ENCODE measurements at places on chromosomes 1 and 21.

DNA sequence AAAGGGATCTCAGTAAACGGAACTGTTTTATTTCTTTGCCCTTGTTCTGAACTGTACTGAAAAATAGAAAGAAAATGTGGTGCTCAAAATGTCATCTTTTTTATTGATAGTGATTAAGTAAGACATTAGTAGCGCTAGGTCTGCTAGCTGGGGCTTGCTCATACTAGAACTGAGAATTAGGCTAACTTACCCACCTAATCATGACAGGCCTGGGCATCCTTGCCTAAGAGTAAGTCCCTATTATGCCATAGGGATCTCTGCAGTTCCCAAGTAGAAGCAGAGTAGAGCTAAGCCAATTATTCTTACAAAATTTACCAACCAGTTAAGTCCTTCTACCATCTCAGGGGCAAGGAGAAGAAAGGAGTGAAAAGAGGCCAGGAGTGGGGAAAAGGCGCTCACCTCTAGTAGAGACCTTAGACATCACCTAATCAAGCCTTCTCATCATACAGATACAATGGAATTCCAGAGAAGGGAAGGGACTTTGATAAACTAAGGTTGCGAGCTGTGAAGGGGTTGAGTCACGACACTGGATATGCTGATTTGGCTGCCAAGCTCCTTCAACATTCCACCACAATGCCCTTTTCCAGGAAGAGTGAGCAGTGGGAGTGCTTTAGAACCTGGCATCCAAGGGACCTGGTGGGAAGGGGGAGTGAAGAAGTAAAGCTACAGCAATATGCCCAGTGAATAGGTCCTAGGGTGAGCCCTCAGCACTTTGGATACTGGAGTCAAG, 27.7 kb upstream of the RPTN start:
- DNase-seq: no peak

GRCh38 chr1:68814067-68814466, 317.2 kb upstream of the DEPDC1 start:
- no peak for DNase-seq

DNA sequence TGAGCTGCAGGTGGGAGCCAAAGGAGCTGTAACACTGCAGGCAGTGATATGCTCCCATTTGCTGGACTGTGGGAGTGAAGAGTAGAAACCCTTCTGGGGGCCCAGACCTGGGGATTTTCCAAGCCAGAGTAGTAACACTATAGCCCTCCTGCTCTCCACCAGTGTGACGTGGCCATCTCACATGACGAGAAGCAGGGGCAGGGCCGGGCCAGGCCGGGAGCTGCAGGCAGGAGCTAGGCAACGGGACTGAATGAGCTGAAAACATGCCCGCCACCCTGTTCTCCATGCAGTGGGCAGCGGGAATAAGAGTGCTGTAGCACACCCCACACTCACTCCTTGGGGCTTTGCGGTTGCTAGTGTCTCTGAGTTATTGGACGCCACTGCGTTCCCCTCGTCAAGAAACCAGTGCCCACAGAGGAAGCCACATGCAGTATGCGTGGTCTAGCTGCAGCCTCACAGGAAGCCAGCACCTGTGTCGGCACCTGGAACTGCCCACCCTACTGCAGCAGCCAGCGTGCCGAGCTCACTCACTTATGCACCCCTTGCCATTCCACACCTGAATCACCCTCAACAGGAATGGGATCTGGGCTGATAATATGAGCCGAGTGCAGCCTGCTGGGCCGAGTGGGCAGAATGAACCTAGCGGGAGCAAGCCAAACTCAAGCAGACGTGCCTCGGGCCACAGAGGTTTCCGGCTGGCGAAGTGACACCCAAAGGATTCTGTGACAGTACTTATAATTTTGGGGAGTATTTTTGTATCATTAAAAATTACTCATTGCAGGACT, 1389.6 kb downstream of the KCNT2 start:
- DNase-seq: no peak

DNA sequence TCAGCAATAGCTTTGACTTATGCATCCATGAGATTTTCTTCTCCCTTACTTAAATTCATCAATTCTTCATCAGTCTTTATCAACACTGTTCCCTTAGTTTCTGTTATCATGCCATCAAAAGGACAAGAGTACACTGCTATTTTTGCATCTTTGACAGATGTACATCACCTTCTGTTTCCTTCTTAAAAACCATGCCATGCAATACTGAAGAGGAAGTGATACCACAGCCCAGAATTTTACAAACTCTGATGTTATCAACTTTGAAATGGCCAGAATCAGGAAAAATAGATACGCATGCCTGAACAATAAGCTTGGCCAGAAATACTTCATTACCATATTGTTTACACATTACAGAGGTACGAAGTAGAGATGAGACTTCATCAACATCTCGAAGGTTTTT, 21.1 kb downstream of the FMO5 start:
- peak; percentile 33 for DNase-seq

DNA sequence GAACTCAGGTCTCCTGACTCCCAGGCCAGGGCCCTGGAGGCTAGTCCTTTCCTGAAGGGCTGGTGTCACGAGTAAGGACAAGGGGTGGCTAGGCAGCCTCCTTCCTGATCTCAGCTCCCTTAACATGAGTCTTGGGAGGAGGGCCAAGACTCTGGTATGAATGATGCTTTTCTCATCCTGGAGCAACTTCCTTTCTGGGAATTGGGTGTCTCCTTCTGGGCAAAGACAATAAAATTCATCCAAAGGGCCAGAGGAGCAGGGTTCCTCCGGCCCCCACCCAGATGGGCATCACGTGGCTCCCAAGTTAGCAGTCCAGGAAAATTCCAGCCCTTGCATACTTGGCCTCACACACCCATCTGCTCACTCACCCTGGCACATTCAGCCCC, at the start of gene FAM167B:
Gene FAM167B, plus strand, starts transcription at position 335 of the 386 bp plus-strand sequence. CDS start 200 bp downstream, outside the sequence.
- no peak for DNase-seq

GRCh38 chr1:47915677-47916353, 81.4 kb downstream of the TRABD2B start:
- no peak for DNase-seq

DNA sequence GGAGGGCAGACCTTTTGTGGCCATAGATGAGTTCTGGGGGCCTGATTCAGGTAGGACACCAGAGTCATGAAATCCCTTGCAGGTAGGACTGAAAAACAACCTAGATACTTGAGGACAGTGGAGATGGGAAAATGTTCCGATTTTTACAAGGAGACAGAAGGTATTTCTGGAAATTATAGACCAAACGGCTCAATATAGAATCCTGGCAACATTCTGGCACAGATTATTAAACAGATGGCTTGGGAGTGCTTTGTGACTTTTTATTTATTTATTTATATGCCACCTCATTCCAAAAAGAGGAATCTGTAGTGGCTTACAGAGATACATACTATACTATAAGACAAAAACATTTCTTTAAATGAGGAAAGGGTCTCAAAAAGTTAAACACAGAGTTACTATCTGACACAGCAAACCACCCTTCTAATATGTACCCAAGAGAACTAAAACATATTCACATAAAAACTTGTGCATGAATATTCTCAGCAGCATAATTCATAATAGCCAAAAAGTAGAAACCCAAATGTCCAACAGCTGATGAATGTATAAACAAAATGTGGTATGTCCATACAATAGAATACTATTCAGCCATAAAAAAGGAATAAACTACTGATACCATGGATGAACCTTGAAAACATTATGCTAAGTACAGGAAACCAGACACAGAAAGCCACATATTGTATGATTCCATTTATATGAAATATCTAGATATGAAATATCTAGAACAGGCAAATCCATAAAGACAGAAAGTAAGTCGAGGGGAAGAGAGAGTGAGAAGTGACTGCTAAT, 49.8 kb downstream of the CDK18 start:
- no peak for DNase-seq

DNA sequence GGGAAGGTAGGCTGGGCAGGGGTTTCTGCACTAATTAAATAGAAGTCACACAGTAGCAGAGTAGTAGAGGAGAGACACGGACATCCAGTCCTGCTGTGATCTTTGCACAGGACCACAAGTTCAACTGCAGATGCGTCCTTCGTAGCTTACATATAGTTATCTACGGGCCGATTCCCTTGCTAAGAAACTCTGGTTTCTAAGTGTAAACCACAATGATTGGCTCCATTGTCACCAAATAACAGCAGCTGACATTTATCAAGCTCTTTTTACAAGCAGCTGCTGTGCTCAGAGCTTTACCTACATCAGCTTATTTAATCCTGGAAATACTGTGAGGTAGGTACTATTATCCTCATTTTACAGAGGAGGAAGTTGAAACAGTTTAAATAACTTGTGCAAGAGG, 3.1 kb downstream of the SLC45A3 start:
- no peak for DNase-seq

- no peak for DNase-seq
Observed at GRCh38 chr1:177219554-177220458, 49.0 kb downstream of the BRINP2 start.

DNA sequence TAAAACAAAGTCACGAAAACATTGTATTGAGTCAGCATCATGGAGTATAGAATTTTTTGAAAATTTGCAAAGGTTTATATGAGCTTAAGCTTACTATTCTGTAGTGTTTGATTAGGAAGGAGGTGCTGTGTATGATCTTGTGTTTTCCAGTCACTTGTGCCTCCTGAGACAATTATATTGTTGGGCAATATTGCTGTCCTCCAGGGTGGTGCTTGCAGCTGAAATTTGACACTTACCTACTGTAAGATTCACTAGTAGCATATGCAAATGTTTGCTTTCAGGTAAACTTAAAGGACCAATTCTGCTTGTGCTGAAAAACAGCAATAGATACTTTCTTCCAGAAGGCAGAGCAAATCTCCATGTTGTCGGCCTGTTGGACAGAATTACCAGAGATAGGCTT, 268.0 kb downstream of the TGFB2 start:
- no peak for DNase-seq

- DNase-seq: no peak
Observed at GRCh38 chr1:90132306-90132705, 137.4 kb downstream of the ZNF326 start.

DNA sequence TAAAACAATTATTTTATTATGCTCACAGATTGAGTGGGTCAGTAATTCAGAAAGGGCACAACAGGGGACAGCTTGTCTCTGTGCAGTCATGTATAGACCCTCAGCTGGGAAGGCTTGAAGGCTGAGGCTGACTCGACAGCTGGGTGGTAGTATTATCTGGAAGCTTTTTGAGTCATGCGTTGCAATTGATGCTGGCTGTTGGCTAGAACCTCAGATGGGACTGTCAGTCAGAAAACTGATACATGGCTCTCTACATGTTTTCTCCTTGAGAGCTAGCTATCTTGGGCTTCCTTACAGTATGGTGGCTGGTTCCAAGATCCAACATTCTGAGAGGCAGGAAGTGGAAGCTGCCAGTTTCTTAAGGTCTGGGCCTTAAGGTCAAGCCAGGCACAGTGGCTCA, 61.5 kb upstream of the SELENON start:
- DNase-seq: no peak

DNA sequence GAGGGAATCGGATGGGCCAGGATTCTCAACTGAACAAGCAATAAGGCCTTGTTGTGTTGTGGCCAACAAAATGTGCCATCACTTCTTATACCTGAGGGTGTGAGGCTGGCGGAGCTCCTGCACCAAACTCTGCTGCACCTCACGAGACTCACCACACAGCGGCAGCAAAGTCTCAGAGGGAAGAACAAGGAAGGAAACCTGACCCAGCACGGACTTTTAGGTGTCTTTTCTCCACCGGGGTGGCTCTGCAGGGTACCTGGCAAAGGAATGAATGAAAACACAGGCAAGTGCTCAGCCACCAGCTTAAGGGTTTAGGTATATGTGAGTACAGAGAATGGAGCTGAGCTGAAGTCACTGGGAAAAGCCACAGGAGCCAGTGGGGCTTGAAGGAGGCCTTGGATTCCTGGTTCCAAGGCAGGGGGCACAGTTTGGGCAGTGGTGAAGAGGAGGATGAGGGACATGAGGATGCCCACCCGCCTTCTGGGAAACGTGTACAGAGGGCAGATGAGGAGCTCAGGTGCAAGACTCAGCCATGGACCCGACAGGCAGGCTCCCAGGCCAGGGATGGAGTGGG, 31.1 kb upstream of the HSD3B1 start:
- peak; percentile 67 for DNase-seq

- DNase-seq: no peak
Observed at GRCh38 chr1:244349581-244350001, 102.1 kb downstream of the ADSS2 start.

- peak; percentile 81 for DNase-seq
Observed at GRCh38 chr1:30379684-30380624, 343.4 kb downstream of the MATN1 start.

DNA sequence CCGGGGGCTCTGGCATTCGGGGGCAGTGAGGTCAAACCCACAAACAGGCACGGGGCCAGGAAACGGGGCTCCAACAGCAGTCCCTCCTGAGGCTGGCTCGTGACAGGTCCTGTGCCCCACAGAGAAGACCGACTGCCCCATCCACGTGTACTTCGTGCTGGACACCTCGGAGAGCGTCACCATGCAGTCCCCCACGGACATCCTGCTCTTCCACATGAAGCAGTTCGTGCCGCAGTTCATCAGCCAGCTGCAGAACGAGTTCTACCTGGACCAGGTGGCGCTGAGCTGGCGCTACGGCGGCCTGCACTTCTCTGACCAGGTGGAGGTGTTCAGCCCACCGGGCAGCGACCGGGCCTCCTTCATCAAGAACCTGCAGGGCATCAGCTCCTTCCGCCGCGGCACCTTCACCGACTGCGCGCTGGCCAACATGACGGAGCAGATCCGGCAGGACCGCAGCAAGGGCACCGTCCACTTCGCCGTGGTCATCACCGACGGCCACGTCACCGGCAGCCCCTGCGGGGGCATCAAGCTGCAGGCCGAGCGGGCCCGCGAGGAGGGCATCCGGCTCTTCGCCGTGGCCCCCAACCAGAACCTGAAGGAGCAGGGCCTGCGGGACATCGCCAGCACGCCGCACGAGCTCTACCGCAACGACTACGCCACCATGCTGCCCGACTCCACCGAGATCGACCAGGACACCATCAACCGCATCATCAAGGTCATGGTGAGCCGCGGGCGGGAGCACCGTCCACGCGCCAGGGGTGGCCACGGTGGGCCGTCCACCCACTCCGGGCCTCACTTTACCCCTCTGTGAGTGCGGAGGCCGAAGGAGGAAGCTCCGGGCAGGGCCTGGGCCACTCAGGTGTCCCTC, 14.2 kb downstream of the COL6A2 start:
- DNase-seq: no peak

- no peak for DNase-seq
Observed at GRCh38 chr1:66505671-66506392, 28.1 kb upstream of the SGIP1 start.

- no peak for DNase-seq
Observed at GRCh38 chr1:98903261-98903660, 101.4 kb downstream of the PLPPR5 start.

- DNase-seq: no peak
Observed at GRCh38 chr1:215777370-215777925, 210.3 kb downstream of the KCTD3 start.

- no peak for DNase-seq
Observed at GRCh38 chr1:224472806-224473205, 38.2 kb upstream of the WDR26 start.

DNA sequence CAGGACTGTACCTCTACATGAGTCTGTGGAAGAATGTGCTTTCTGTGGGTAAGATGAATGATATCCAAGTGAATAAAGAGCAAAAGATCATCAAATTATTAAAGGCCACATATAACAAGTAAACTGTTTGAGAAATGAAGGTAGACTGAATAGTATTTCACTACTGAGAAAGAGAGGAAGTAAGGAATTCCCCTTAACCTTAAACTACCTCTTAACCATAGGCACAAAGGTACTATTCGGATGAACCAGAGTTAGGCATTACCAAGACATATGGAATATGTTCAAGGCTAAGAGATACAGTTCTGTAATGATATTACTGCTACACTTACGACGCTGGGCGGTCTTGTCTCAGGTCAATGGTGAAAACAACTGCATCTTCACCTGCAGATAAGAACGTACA, 25.5 kb downstream of the DCAF8 start:
- no peak for DNase-seq

GRCh38 chr1:218459450-218459849, 114.3 kb downstream of the TGFB2 start:
- no peak for DNase-seq
